ENCODE measurements at places on chromosomes 3 and 15. TPM values are rescaled to one million over a fixed set of nuclear protein-coding genes. Genes with fewer than 3 reads are reported as not detected.
A peak's percentile ranks its signal among the peaks of the same experiment; 100 is the strongest.

DNA sequence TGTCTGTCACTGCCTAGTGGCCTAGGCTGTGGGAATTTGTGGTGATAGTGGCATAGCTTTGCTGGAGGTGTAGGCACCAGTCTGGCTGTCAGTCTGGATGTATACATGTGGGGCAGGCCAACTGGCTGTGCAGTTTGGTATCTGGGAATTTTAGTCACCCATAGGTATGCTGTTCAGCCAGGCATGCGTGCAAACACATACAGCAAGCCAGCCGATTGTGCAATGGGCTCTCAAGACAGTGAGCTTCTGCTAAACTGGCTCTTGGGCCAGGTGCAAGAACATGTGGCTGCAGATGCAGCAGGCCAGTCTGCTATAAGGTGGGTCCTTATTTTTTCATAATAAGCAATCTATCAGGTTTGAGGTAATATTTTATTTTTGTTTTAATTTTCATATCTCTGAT lies 87.1 kb upstream of the PLSCR5 start:
- no peak for DNase-seq

DNA sequence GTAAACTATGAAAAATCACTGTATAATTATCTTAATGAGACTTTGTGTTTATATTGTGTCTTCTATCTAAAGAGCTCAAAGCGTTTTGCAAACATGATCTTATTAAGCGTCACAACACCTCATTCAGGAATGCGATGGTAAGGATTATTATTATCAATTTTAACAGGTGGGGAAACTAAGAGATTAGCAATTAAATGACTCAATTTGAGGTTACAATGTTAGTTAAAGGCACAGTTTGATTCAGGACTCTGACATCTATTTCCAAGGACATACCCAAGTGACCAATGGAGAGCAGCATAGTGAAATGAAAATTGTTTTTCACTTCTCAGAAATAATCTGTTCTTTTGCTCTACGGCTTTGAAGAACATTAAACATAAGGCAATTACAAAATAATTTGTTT lies 74.6 kb downstream of the FMN1 start:
- no peak for DNase-seq

DNA sequence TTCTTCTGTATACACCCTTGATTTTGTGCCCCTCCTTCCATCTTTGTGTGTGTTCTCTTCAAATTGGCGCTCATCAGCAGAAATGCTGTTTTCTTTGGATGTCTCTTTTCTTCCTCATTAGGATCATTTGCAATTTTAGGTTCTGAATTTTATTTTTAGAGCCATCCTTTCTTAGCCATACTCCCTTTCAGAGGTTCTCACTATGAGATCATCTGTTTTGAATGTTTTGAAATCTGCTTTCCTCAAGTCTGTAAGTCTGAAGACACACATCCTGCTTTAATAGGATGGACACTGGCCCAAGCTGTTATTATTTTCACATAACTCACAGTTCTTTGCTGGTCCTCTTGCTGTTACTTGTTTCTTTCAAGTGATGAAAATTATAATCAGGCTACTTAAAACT lies 124.8 kb downstream of the BDH1 start:
- peak; percentile 42 for DNase-seq

The FBLN2 gene
- total RNA-seq, result 452 TPM

- peak; percentile 27 for DNase-seq
These were observed 6.1 kb upstream of the CMTM6 start for GRCh38 chr3:32508711-32509110.

GRCh38 chr3:128245460-128245859 lies 92.2 kb downstream of the EEFSEC start:
- DNase-seq, result no peak

- no peak for DNase-seq
These were observed 2.7 kb downstream of the P3H2 start for GRCh38 chr3:190117981-190118380.

DNA sequence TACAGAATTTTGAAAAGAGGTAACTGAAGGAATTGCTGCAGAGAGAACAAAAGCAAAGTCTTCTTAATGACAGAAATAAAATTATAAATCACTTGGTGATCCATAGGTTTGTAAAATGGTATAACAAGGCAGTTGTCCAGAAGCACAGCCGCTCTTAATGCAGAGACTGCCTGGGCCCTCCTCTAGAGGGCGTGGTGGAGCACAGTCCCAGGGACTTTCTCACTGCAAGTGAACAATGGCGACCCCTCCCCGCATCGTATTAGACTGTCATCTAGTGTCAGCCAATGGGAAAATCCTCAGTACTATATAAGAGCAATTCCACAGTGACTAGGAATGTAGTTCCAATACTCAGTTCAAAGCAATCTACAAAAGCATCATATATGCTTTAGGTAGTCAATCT lies 26.4 kb upstream of the ZBED2 start:
- DNase-seq, result no peak

- DNase-seq, result no peak
These were observed 137.7 kb downstream of the NUP210 start for GRCh38 chr3:13282358-13282985.

DNA sequence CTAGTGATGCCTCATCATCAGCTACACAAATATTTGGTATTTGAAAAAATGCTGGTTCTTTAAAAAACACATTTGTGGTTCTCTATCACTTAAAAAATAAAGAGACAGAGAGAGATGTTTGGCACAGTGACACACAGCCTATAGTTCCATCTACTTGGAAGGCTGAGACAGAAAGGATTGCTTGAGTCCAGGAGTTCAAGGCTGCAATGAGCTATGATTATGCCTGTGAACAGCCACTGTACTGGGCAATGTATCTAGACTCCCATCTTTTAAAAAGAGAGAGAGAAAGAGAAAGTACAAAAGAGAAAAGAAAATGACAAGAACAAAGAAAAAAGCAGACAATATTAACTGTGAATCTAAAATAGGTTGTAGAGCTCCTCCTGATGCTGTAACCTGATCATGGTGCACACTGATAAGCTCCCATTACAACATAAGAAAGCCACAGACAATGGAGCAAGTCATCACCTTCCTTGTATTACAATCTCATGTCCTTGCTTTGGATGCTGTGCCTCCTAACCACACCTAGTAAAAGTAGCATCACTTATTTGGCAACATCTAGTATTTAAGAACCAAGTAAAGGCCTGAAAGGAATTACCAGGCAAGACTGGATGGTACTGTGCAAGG lies 31.7 kb upstream of the MAP4 start:
- peak; percentile 70 for DNase-seq

The PARP9 gene
- total RNA-seq, result 32.6 TPM

The RBM5 gene
- total RNA-seq, result 104 TPM
